ENCODE measurements at places on chromosomes 2 and 18.
A peak's percentile ranks its signal among the peaks of the same experiment; 100 is the strongest.

DNA sequence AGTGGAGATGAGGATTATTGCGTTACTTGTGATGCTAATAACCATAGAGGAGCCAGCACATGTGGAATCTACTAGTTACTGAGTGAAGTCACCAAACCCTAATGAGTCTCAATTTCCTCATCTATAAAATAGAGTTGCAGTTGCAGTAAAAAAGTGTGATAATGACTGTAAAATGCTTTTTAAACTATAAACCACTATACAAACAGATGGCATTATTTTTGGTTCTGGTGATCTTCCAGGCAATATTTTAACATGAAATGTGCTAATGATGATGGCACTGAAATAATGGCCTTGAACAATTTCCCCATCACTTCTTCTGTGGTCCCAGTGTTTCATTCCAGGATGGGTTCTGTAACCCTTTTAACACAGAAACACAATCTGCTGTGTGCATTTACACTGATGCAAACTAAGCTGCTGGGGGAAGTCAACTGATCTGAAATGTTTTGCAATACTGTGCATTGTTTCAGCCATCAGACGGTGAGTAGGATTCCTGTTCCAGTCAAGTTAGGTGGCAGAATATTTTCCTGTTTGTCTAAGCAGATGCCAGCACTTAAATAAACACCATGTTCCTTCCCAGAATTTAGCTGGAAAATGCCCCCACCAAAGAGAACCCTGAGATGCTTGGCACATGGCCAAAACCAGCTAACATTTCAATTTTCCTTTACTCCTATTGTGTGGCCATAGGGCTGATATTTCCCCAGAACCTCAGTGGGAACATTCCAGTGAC is 52.6 kb downstream of the TACR1 start:
- DNase-seq, result no peak

DNA sequence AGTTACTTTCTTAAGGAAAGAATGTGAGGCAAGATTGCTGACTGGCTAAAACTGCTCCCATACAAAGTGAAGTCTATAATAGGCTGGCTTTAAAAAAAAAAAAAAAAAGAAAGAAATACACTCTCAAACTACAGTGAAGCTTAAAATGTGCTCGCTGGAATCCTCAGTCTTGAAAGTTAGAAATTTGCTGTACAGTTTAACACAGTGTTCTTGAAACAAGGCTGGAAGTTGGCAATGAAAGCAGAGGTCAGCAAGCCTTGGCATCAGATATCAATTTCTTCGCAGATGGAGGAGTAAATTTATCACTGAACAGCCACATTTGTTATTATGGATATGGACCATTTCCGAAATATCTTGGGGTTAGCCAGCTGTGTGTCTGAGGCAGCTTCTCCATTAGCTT is 392.9 kb downstream of the ZNF516 start:
- no peak for DNase-seq

- DNase-seq, result no peak
Measured at GRCh38 chr2:120525056-120526046, 179.4 kb downstream of the INHBB start.

- DNase-seq, result no peak
Measured at GRCh38 chr2:179898873-179899272, 37.5 kb upstream of the ZNF385B start.

- DNase-seq, result no peak
Measured at GRCh38 chr18:28884304-28884703, 707.4 kb upstream of the CDH2 start.

DNA sequence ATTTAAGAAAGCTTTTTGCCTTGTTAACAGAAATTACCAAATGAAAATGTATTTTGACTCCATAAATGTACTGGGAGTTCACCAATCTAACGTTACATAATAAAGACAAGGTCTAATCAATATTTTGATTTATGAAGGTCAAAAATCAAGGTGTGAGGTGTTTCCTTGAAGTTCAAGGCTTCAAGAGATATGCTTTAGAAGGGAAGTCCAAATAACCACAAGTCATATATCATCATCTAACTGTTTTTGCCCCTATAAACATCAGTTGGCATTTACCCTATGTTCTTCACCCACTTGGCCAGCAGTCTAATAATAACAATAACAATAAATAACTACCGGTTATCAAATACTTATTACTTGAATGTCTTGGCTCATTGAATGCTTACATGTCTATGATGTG is 196.1 kb upstream of the ID2 start:
- no peak for DNase-seq

- no peak for DNase-seq
Measured at GRCh38 chr18:63477968-63478367, 1.2 kb downstream of the SERPINB5 start.

DNA sequence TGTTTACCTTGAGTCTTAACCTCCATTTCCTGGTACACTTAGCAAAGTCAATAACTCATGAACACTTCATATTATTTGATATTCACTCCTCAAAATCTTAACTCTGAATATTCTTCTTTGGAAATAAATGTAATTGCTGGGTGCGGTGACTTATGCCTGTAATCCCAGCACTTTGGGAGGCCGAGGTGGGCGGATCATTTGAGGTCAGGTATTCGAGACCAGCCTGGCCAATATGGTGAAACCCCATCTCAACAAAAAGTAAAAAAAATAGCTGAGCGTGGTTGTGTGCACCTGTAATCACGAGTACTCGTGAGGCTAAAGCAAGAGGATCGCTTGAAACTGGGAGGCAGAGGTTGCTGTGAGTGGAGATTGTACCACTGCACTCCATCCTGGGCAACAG is 201.3 kb upstream of the DSEL start:
- no peak for DNase-seq

DNA sequence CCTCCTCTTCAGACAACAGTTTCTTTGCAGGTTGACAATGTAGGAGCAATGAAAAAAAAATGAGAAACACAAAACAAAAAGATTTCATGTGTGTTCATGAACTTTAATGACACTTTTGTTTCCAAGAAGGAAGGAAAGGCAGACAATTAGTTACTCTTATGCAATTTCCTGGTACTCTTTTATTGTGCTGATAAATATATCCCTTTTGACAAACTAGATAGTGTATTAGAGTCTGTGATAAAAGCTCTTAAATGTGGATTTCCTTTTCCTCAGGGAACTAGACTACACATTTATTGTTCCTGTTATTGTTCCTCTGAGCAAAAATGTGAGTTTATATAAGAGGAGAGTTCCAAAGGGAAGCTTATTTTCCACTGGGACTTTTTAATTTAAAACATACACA is 188.7 kb upstream of the NRXN1 start:
- no peak for DNase-seq

DNA sequence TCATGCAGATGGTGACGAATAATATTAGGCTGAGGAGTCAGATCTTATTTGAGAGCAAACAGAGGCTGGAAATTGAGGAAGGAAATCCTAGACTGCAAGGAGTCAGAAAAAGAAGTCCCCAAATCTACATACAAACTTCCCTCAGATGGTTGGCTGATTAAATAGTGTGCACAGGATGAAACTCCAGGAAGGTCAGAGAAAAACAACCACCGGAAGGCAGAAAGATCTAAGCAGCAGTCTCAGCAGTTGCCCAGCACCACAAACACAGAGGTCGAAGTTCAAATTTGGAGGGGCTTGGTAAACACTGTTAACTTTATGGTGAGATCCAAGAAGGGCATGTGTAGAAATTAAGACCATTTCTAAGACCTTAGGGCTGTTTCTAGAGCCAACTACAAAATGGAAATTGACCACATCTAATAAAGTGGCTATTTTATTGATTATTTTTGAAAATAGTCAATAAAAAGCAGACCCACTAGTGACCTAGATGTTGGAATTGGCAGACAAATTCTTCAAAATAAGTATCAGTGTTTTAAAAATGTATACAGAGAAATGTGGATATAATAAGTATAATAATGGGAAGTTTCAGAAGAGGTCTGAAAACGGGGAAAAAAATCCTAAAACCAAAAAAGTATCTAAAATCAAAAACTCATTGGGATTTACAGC is 134.8 kb downstream of the GALNT1 start:
- DNase-seq, result no peak

- no peak for DNase-seq
Measured at GRCh38 chr18:69230204-69230603, 170.5 kb upstream of the DOK6 start.

DNA sequence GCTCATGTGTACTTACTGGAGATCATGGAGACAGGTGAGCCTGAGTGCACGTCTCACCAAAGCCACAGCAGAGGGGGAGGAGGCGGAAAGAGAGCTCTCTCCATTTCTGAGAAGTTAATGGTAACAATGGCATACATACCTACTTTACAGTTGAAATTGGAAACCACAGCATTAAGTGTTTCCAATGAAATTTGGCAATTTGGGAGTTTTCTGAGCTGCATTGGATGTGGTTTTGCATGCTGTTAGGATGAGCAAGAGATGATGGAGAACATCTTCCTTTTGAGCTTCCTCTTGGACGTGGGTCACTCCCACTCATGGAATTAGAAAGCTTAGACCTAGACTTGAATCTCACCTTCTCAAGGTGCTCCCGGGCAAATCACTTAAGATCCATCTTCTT is 25.5 kb upstream of the IL37 start:
- no peak for DNase-seq

DNA sequence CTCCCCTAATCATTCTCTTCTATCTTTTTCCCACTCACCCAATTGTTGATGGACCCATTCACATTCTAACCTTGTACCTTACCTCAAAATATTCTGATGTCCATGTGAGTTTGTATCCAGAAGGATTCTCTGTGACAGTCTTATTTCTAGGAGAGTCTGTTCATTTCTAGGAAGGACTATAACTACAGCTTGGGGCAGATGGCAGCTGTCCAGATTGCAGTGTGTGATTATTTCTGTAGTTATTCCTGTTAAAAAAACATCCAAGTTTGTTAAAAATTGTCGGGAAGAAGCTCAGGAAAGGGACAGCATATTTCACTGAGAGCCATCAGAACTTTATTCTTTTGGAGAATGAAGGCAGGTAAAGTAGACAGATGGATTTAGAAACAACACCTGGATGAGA is 142.6 kb downstream of the RAPGEF4 start:
- no peak for DNase-seq

DNA sequence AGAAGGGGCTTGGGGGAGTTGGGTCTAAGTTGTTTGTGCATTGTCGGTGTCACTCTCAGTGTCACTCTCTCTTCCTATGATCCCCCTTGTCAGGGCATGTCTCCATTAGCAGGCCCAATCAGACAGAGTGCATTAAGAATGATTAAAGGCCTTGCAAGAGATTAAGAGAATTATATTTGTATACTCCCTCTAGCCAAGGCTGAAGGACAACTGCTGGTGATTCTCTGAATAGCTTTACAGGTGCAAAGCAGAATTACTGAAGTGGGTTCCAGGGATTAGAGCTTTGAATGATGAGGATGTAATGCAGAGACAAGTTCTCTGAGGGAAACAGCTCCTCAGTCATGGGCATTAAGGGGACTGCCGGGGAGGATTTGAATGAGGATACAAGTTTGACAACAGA is 104.8 kb upstream of the LGALSL start:
- no peak for DNase-seq

GRCh38 chr2:151410485-151410834 is 758 bp downstream of the RIF1 start:
- DNase-seq, result peak; percentile 35

DNA sequence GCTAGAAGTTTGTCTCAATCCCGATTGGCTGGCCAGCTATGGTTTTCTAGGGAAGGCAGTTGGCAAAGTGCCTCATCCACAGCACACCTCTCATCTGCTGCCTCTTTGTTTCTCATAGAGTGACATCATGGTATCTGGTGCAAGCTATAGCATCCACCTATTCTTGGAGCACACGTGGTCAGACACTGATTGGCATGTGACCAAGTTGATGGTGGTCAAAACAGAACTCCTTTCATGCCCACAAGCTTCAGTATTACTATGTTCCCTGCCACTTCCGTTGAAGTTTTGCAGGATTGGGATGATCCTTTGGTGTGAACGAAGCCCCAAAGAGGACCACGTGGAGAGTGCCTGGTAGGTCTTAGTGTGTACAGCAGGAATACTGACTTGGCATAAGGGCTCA is 28.8 kb downstream of the TTC32 start:
- DNase-seq, result no peak

DNA sequence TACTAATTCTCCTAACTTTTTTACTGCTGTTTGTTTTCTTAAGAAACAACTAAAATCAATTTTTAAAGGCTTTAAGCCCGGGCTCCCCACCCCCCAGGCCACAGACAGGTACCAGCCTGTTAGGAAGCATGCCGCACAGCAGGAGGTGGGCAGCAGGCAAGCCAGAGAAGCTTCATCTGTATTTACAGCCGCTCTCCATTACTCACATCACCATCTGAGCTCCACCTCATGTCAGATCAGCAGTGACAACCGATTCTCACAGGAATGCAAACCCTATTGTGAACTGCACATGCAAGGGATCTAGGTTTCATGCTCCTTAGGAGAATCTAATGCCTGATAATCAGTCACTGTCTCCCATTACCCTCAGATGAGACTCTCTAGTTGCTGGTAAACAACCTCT is 517.0 kb downstream of the NRXN1 start:
- no peak for DNase-seq

GRCh38 chr2:635687-636621 is 41.3 kb downstream of the TMEM18 start:
- no peak for DNase-seq

DNA sequence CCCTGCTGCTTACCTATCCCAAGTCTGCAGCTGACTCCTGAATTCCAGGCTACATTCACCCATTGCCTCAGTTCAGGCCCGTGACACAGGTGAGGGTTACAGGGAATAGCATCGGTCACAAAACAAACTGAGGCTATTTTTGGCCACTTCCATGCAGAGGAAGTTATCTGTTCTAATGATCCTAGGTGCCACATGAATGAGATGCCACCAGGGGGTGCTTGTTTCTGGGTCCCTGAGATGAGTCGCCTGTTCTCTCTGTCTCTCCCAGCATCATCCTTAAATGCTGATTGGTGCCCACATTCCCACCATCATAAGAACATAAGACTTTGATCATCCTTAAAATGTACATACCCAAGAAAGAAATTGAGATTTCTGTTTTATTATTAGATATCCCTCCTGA is 119.0 kb upstream of the CELF4 start:
- DNase-seq, result no peak

- no peak for DNase-seq
Measured at GRCh38 chr2:14642499-14642898, 10.0 kb downstream of the LRATD1 start.

DNA sequence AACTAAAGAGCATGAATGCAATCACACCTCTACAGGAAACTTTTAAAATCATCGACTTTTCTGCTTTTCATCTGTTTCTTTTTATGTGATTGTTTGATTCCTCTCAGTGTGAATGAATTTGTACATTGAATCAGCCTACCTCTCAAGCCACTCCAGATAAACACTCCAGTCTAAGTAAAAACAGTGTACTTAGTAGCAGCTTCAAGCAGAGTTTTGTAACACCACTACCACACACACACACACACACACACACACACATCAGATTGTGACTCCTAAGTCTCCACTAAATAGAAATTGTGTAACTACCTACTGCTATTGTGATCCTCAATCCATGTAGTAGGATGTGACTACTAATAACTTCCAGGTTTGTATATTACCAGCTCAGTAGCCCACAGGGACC is 65.3 kb upstream of the EPB41L5 start:
- no peak for DNase-seq

- no peak for DNase-seq
Measured at GRCh38 chr18:48973731-48974130, 23.0 kb upstream of the SMAD7 start.
